ENCODE measurements at places on chromosomes 16 and 17.

DNA sequence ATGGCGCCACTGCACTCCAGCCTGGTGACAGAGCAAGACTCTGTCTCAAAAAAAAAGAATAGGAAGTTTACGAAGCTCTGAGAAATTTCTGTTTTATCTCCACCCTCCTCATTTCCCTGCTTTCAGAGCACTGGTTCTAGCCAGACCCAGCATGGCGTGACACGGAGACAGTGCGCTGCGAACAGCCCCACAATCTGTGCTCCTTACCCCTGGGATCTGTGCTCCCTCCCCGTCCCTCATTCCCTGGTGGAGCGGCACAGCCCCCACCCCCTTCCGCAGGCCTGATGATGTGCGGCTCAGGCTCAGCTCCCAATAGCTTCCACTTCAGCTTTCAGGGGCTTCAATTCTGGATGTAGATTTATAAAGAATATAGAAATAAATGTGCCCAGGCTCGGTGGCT is 56.1 kb upstream of the ENDOV start:
- no peak for DNase-seq

DNA sequence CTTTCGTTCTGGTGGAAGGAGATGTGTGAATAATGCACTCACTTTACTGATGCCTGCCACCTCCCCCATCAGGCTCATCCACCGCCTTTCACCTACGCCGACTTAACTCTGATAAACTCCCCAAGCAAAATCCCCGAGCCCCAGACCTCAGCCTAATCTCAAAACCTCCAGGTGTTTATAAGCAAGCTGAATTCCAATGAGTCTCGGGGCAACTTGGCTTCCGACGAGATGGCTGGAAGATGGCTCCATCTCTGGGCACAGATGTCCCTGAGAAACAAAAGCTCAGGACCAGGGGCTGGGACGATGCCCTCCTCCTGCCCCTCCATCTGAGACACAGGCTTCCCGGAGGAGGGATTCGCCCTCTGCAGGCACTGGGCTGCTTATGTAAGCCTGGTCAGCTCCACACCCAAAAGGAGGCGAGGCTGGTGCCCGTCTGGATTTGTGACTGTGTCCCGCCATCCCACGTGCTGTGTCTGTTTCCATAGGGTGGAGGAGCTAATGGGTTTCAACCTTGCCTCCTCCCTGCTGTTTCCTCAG is 386.4 kb upstream of the TNRC6C start:
- DNase-seq = no peak

GRCh38 chr16:72482695-72483094 is 310.7 kb upstream of the PMFBP1 start:
- no peak for DNase-seq

DNA sequence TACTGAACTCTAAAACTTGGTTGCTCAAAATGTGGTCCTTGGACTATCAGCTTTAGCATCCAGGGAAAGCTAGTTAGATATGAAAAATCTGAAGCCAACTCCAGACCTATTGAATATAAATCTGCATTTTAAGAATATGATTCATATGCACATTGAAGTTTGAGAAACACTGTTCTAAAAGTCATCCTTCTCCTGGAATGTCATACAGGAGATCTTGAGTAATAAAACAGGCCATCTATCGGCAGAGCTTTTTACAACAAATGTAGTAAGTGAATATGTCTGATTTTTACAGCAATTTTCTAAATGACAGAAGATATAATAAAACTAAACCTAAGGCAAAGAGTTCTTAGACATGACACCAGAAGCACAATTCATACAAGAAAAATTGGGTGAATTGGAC is 140.4 kb downstream of the PMP22 start:
- DNase-seq = peak; percentile 63

DNA sequence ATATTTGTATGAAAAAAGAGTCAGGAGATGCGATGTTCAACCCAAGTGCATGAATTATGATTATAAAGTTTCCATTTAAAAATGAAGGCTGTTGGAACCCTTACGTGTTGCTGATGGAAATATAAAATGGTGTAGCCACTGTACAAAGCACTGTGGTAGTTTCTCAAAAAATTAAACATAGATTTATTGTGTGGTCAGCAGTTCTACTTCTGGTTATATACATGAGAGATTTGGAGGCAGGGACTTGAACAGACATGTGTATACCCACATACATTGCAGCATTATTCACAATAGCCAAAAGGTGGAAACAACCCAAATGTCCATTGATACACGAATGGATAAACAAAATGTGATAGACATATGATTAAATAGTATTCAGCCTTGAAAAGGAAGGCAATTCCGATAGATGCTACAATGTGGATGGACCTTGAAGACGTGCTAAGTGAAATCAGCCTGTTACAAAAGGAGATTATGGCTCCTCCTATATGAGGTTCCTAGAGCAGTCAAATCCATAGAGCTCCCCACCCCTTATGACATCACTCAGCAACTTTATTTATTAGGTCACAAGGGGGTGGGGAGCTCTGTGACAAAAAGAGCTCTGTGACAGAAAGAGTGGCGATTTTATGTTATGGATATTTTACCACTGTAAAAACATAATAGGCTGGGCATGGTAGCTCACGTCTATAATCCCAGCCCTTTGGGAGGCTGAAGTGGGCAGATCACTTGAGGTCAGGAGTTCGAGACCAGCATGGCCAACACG is 106.7 kb downstream of the MSI2 start:
- DNase-seq = no peak

DNA sequence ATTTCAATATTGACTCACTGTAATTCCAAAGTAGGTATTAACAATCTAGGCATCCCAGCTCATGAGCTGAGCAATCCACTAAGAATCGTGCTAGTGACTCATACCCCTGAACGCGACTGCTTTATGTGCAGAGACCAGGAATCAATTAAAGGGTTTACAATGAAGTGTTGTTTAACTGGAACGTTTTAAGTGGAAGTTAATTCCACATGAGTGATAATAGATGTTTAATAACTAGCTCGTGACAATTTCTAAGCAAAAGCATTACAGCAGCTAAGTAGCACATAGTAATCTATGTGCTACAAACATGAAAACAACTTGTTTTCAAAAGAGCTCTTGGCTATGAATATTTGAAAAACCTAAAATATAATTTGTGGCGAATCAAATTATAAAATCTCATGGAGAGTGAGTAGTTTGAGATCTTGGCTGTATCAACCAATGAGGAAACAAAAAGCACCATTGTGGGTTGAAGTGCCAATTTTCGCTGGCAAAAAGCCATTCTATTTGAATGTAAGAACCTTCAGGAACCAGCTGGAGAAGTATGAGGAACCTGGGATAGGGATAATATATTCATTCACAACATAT is 9.4 kb downstream of the GJC1 start:
- peak; percentile 96 for DNase-seq

DNA sequence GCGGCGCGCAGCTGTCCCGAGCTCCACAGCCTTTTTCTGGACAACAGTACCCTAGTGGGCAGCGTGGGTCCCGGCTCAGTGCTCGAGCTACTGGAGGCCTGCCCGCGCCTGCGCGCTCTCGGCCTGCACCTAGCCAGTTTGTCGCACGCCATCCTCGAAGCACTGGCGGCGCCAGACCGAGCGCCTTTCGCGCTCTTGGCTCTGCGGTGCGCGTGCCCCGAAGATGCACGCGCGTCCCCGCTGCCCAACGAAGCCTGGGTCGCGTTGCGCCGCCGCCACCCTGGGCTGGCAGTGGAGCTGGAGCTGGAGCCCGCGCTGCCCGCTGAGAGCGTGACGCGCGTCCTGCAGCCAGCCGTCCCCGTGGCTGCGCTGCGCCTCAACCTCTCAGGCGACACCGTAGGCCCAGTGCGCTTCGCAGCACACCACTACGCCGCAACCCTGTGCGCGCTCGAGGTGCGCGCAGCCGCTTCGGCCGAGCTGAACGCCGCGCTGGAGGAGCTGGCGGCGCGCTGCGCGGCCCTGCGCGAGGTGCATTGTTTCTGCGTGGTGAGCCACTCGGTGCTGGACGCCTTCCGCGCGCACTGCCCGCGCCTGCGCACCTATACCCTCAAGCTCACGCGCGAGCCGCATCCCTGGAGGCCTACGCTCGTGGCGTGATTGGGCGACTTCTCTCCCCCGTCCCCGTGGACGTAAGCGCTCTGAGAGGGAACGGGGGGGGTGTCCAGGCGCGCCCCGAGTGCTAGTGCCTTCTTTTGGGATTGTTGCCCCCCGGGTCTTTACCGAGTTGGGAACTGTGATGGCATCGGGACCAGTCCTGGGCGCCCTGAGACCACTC is 1.2 kb upstream of the HSF4 start:
- peak; percentile 31 for DNase-seq

- DNase-seq = peak; percentile 24
These were observed 102.8 kb downstream of the MYO1D start for GRCh38 chr17:32773856-32774694.

DNA sequence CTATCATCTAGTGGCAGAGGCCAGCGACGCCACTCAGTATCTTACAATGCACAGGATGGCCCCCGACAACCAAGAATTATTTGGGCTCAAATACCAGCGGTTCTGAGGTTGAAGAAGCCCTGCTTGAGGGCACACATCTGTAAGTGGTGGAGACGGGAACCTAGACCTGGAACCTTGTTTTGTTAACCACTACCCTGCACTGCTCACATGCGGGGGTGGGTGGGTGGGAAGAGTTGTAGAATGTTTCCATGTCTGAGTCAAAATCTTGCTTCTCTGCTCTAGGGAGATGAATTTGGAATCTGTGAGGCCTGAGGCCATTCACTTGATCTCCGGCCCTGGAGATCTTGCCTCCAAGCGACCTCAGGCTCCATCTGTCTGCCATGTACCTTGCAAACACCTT is 44.1 kb downstream of the ABCC1 start:
- no peak for DNase-seq

- DNase-seq = peak; percentile 35
These were observed 1.2 kb downstream of the NFATC3 start for GRCh38 chr16:68086336-68086841.
